ENCODE measurements at places on chromosomes 5 and 9.

GRCh38 chr5:151016700-151017099, 3.7 kb upstream of the GPX3 start:
- DNase-seq: no peak

DNA sequence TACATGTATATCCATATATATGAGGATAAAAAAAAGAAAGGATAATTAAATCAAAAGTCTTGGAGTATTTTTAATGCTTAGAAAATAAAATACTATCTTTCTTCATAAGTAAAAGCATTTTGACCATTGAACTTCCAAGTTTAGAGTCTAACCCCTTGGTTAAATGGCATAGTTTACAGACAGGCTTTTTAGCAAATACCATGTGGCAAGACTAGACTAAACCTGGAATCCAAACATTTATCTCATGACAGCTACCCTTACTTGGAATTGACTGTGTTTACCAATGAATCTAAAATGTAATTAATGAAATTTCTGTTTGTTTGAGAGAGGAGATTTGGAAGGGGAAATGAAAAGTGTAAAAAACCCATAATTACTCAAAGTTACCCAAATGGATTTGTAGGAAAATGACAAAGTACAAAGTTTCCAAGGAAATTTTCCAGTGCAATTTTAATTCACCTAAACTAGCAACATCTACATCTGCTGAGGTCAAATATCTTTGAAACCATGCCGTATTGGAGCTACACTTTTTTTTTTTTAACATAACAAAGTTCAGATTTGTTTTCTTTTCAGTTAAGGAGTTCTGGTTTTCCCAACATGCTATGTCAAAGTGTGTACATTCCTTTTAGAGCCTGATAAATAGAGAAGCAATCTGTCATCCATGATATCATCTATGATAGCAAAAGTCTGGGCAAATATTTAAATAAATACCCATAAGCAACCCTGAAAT, 272.1 kb upstream of the DAB2 start:
- DNase-seq: no peak

DNA sequence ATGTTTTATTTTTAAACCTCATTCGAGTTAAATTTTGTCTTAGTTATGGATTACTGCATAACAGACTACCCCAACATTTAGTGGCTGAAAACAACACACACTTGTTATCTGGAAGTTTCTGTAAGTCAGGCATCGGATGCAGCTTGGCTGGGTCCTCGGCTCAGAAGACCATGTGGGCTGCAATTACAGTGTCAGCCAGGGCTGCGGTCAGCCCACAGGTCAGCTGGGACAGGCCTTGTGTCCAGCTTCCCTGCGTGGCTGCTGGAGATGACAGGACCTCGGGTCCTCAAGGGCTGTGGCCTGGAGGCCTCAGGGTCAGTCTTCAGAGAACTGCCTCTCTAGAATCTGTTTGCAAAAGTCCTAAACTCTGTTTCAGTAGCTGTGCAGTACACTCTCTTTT, 219.0 kb upstream of the IRX1 start:
- no peak for DNase-seq

DNA sequence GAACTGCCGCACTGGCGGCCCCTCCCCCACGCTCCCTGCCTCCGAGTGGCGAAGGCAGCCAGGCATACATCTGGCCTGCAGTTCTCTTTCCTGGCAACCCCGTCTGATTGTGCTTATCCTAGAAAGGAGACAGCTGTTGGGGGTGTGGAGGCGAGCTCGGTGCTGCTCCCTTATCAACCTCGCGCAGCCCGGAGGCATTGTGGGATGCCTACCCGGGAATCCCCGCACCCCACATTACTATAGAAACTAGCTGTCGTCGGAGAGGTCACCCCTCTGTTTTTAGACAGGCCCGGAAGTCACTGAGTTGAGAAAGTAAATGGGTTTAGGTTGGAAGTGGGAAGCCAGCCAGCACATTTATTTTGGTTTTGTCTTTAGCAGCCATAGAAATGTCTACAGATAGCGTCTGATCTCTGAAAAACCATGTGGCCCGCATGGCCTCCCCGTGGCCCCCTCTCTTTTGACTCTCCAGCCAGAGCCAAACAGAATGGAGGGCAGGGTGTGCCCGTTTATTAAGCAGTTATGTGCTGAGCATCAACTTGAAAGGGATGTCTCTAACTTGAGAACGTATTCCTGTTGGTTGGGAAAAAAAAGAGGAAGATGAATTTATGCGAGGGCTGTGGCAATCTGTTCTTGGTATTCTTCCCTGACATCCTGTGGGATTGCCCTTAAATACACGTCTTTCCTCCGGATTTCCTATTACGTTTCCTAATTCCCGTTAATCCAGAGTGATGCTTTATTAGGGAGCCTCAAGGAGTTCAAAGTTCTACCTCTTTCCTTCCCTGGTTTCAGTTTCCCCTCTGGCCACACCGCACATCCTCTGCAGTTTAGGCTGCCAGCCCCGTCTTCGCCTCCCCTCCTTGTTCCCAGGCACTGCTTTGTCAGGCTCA, 3.9 kb downstream of the STC2 start:
- DNase-seq: no peak

DNA sequence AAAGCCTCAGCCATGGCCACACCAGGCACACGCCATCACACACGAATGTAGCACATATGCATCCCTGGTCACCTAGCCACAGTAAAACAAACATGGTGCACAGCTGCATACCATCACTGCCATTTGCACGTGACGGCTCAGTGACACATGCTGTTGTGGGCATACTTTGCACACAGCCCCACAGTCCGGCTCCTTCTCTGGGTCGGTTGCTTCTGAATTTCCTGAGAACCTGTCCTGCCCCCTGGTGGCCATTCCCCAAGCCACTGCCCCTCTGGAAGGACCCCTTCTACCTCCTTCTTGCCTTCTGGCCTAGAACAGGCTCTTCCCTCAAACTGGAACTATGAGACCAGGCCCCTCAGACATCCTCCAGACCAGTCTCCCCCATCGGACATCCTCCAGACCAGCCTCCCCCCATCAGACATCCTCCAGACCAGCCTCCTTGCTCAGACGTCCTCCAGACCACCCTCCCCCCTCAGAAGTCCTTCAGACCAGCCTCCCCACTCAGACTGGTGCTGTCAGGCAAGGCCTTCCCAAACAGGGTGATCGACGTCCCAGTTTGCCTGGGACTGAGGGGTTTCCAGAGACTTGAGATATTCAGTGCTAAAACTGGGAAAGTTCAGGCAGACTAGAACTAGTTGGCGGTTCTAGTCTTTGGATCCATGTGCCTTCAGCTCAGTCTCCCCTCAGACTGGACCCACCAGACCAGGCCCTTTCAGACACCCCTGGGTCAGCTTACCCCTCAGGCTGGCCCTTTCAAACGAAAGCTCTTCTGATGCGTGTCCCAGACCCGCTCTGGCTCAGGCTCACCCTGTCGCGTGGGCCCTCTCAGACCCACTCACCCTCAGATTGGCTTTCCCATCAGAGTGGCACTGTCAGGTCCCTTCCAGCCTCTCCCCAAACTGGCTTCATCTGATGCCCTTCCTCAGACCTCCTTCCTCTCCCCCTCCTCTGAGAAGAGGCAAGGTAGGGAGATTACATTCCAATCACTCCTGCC, 24.3 kb upstream of the ENHO start:
- DNase-seq: peak; percentile 58

Data from activated T-cell treated with anti-CD3 and anti-CD28 coated beads for 48 hours (primary cell).